ENCODE measurements at places on chromosomes 2 and 18.

DNA sequence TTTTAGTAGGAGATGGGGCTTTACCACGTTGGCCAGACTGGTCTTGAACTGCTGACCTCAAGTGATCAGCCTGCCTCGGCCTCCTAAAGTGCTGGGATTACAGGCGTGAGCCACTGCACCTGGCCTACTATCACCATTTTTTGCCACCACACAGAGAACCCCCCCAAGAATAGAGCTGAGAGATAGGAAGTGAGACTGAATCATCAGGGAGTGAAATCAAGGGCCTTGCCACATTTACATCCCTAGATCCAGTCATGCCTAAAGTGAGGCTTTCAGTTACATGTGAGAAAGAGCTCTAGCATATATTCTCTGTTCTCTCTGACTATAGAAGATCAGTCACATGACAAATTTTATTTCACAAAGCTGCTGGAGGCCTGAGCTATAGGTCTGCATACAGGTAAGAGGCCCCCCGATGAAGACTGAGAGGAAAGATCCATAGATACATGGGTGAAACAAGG lies 28.0 kb upstream of the KCMF1 start:
- no peak for DNase-seq

GRCh38 chr2:197839327-197839726 lies 34.9 kb downstream of the PLCL1 start:
- no peak for DNase-seq

- no peak for DNase-seq
These were observed 827.6 kb downstream of the RNF144A start for GRCh38 chr2:7744827-7745226.

- no peak for DNase-seq
These were observed 201.2 kb downstream of the NOL4 start for GRCh38 chr18:34023471-34023870.

GRCh38 chr2:214481204-214481603 lies 70.3 kb downstream of the VWC2L start:
- no peak for DNase-seq

DNA sequence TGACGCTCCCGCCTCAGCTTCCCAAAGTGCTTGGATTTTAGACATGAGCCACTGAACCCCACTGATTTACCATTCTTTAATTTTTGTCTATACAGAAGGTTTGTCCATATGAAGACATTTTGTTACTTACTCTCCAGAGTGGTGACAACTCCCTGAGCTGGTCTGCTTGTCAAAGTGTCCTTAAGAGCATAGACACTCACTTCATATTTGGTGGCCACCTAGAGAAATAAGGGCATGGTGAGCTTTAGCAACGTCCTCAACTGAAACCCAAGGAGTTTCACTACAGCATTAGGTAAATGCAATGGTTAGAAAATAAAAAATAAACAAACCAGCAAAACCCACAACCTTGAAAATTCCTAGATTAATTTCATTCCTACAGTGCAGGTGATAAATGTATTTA lies 57.8 kb downstream of the FN1 start:
- DNase-seq: no peak
